ENCODE measurements at places on chromosomes 1 and 21.

DNA sequence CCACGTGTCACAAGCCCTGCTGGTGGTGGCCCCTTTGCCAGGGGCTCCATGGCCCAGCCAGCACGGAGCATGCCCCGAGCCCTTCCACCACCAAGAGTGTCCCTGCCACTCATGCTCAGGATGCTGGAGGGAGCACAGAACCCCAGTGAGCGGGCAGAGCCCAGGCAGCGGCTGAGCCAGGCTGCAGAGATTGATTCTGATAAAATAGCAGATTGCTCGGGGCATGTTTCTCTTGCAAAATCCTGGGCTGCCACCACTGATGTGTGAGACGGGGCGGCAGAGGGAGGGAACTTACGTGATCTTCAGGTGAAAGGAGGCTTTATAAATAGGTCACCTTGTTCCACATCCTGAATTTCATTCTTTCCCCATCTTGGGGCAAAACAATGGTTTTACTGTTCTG, 53.2 kb downstream of the SPSB1 start:
- DNase-seq: no peak

DNA sequence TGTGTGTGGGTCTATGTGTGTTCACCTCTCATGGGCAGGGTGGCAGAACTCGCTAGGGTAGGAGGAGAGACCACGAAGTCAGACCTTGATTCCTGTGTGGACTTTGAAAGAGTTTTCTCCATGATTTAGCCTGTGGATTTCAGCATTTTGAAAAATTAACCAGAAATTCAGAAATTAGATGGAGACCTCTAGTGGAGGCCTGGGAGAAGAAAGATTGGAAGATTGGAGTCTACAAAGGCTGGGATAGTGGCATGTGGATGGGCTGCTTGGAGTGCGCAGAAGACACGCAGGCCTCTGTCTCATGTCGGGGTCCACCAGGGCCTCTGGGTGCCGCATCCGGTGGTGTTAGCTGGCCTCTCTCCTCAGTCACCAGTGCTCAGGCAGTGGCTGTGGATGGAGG, 18.9 kb upstream of the IGSF5 start:
- DNase-seq: no peak

- DNase-seq: no peak
Observed at GRCh38 chr21:43611598-43612369, 47.5 kb downstream of the HSF2BP start.

DNA sequence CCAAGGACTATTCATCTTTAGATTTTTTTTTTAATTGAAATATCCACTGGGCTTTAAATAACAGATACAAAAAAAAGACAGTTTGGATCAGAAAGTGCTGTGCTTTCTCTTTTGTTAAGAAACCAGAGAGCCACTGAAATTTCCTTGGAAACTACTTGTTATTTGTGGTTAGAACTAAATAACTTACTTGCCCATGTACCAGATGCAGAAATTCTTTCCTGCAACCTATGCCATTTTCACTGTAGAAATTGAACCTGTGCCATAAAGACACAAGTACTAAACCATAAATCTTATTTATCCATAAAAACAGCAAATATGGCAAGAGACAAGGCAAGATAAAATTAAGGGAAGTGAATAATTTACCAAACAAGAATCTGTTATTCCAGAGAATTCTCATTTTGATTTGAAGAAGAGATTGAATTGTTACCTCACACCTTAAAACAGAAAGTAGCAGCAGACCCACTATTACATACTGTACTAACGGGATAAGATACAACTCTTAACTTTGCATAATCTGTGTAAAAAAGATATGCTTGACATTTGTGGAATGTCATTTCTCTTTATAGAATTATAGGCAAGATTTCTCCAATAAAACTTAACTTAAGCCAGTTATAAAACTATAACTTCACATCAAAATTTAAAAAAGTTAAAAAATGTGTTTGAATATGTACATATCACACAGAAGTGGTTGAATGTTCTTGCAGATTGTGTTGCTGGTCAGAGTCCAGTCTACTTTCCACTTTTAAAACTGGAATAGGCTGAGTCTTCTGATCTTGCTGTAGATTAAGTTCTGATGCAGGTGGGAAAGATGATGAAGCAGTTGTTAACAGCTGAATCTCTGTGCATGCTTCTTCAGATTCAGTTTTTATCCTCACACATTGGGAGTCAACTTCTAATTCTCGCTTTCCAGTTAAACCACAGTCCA, 6.3 kb upstream of the PHTF1 start:
- no peak for DNase-seq

GRCh38 chr21:28358702-28359101, 634.0 kb downstream of the LTN1 start:
- no peak for DNase-seq

DNA sequence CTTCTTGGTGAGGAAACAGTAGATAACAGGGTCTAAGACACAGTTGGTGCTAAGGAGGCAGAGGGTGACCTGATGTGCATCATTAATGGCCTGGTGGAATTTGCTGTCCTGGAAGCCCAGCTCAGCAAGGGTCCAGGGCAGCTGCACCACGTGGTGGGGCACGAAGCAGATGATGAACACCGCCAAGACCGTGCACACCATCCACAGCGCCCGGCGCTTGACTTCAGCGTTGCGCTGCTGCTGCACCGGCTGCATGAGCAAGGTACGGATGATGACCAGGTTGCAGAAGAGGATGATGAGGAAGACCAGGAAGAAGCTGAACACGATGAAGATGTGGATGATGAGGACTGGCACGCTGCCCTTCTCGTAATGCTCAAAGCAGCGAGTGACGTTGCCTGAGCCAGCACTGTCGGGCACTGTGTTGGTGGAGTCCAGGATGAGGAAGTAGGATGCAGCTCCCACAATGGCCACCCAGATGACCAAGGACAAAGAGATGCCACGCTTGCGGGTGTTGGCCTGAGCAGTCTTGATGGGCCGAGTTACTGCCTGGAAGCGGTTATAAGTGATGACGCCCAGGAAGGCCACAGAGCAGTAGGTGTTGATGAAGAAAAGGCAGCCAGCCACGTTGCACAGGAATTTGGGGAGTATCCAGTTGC, 26.2 kb downstream of the PTAFR start:
- DNase-seq: no peak

DNA sequence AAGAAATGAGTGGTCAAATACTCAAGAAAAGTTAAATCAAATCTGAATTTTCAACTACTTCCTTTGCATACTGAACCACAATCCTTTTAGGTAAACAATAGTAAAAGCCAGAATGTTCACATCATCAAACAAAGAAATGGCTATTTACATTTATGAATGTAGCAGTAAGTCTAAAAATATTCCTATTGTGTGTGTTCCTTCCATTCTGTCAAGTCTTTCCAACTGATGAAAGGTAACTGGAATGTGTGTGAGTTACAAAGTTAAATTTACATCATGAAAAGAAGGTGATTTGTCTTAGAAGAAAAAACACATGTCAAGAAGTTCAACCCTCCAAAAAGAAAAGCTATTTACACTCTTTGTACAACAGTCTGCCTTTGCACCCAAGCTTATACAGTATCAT, 203.1 kb downstream of the SIPA1L2 start:
- no peak for DNase-seq

- no peak for DNase-seq
Observed at GRCh38 chr1:176199707-176200106, 7.4 kb downstream of the COP1 start.

GRCh38 chr1:14332158-14332557, 266.3 kb upstream of the KAZN start:
- no peak for DNase-seq

DNA sequence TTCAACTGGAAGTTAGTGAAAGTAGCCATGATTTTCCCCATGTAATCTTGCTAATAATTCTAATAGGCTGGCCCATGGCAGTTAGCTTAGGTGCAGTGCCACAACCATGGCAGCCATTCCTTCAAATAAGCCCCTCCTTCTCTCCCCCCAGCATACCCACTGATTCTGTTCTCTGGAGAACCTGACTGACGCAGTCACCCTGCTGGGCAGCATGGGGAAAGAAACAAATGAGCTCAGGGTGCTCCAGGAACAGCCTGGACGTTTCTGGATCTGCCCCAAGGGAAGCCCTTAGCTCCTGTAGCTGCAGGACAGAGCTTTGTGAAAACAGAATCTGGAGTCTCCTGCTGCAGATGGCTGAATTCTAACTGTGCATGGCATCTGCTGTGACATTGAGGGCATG, 22.5 kb downstream of the SNAP47 start:
- no peak for DNase-seq

DNA sequence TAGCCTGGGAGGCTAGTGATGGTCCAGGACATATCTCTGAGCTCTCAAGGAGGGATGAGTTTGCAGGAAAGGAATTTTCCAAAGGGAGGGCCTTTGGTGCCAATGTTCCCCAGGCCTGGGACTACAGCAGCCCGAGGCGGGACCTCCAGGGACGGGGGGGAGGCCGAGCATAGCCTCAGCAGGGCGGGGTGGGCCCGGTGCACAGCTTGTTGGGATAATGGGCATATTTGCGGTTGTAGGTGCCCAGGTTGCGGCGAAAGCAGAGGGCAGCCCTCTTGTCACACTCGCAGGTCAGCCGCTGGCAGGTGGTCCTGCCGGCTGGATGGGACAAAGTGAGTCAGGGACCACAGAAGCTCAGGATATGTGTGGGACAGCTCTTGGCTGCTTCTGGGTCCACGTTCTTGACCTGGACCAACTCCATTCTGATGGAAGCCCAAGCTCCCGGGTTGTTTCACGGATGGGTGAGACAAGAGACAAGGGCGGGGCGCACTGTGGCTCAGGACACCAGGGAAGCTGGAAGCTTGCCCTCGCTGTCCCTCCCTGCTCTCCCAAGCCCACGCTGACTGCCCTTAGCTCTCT, 3.2 kb downstream of the PLA2G2E start:
- no peak for DNase-seq

DNA sequence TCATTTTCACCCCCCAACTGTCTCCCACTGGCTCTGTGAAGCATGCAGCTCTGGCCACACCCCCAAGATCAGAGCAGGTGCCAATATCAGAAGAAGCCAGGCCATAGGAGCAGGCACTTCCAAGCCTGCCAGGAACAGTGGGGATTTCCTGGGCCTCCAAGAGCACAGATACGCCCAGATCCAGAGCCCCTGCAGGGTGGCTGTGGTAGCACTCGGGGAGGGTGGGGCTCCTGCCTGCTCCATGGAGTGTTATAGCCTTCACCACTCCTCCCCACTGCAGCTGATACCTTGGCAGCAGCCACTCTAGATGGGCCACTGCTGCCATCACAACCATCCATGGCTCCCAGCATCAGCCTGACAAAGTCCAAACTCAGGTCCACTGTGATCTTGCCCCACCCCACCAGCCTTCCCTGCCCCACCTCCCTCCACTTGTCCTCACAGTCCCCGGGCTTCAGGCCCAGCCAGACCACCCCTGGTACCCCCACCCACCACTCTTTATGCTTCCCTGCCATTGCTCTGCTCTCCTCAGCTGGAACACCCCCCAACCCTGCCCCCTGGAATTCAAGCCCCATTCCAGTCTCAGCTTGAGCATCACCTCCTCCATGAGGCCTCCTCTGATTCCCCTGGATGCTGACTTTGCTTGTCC, 448.3 kb downstream of the MATN1 start:
- DNase-seq: no peak

GRCh38 chr21:19712441-19712840, 1285.8 kb upstream of the NCAM2 start:
- no peak for DNase-seq

DNA sequence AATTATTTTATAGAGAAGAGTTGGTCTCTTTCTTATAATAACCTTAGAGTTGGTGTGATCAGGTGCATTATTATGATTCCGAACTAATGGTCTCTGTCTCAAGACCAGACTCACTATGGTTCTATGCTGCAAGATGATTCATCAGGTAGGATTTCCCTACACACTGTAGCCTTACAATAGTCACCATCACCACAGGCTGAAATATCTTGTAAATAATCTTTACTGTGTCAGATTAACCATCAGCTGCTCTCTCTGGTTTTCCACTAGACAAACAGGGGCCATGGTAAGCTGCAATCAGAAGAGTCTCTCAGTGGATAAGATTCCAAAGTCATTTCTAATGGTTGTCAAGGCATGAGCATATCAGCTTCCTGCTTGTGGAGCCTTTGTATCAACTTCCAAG, 4.4 kb upstream of the GBP4 start:
- DNase-seq: no peak

GRCh38 chr1:104387716-104388508, 638.2 kb downstream of the AMY1C start:
- DNase-seq: no peak

- no peak for DNase-seq
Observed at GRCh38 chr1:160656737-160657136, 9.9 kb upstream of the SLAMF1 start.

DNA sequence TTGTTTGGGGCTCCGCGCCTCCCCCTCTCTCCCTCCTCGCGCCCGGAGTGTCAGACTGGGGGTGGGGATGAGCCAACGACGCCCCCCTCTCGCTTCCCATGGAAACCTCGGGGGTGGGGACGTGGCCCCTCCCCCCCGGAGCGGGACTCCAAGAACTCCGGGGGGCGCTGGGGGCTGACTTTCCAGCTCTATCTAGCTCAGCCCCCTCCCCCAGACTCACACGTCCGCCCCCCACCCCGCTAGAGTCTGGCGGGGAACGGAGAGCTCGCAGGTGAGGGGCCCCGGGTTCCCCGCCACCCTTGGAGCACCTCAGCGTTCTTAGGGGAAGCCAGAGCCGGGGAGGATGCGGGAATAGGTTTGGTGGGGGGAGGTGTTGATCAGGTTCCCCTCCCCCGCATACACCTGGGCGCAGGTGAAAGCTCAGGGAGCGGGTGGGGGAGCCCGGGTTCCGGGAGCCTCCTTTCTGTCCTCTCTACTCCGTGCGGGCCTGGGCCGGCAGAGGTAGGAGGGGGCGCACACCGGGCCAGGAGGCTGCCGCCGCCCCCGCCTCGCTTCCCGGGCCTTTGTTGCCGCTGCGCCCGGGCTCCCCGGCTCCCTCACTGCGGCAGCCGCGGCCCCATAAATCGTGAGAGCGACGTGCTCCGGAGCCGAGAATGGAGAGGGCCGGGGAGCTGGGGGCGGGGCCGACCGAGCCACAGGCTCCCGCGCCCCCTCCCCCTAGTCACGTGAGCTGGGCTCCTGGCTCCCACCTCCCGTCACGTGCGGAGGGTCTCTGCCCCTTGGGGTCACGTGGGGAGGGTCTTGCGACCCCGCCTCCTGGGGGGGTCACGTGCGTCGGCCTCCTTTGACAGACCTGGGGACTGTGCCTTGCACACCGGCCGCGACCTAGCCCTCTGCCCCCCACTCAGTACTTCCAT, 1.9 kb downstream of the EFNA3 start:
- DNase-seq: peak; percentile 46

GRCh38 chr1:182303778-182304177, 87.8 kb downstream of the GLUL start:
- DNase-seq: no peak

GRCh38 chr1:218658899-218659298, 313.8 kb downstream of the TGFB2 start:
- no peak for DNase-seq

GRCh38 chr1:30763651-30764248, 6.2 kb upstream of the LAPTM5 start:
- no peak for DNase-seq

All from CD4-positive, alpha-beta T cell treated with Interleukin-1 beta for 1 hour (primary cell).